ENCODE measurements at places on chromosomes 16 and 17. TPM values are rescaled to one million over a fixed set of nuclear protein-coding genes. Genes with fewer than 3 reads are reported as not detected.

GRCh38 chr17:48618256-48618896, 3.3 kb upstream of the HOXB8 start:
- peak overlapping the region; percentile 48 for H3K27ac ChIP-seq
- peaks cover 30% of the 10 kb centered on the region for H3K4me1 ChIP-seq
- H3K4me3 ChIP-seq = peak overlapping the region; percentile 4
- DNase-seq = peak; percentile 95
- peaks cover 90% of the 10 kb centered on the region for H3K27me3 ChIP-seq

- H3K36me3 ChIP-seq = no peaks in the 10 kb centered on the region
- peaks cover 7% of the 10 kb centered on the region for H3K27me3 ChIP-seq
- H3K27ac ChIP-seq = no peak overlapping the region
- peaks cover 4% of the 10 kb centered on the region for H3K4me1 ChIP-seq
Measured at GRCh38 chr17:68061512-68062313, 26.2 kb downstream of the KPNA2 start.

- no peak overlapping the region for H3K4me3 ChIP-seq
- DNase-seq = no peak
- H3K27ac ChIP-seq = no peak overlapping the region
- H3K36me3 ChIP-seq = no peaks in the 10 kb centered on the region
- H3K27me3 ChIP-seq = peaks cover 2% of the 10 kb centered on the region
Measured at GRCh38 chr17:7818026-7818425, 16.0 kb upstream of the KDM6B start.

GRCh38 chr17:50833510-50834428, 1.6 kb upstream of the WFIKKN2 start:
- no peaks in the 10 kb centered on the region for H3K36me3 ChIP-seq
- no peak overlapping the region for H3K27ac ChIP-seq
- H3K4me1 ChIP-seq = peaks cover 3% of the 10 kb centered on the region
- DNase-seq = no peak
- no peak overlapping the region for H3K4me3 ChIP-seq

DNA sequence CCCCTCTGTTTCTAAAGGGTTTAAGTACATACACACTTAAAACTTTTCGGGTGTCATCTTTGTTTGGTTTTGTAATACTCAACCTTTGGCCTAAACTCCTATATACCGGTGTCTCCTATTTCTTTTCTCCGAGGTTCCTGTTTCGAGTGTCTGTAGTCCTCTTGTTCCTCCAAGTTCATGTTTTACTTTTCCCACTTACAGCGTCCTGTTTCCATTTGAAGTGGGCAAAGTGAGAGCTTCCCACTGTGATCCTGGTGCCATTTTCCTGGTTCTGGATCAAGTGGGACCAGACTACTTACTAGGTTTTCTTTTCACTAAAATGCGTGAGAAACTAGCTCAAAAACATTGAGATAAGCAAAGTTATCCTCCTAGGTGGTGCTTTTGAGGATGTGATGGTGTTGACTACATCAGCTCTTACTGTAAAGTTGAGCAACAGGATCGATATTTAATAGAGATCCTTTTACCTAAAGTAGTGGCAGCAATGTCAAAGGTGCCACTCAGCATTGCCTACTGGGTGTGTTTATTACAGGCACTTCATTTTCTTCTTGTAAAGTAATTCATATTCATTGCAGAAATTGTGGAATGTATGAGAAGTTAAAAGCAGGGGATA, 1.3 kb downstream of the PSMD3 start:
- H3K4me3 ChIP-seq = peak overlapping the region; percentile 91
- DNase-seq = no peak
- peaks cover 6% of the 10 kb centered on the region for H3K27me3 ChIP-seq
- H3K36me3 ChIP-seq = peaks cover 36% of the 10 kb centered on the region

- DNase-seq = no peak
- H3K27ac ChIP-seq = no peak overlapping the region
- no peak overlapping the region for H3K4me3 ChIP-seq
- H3K36me3 ChIP-seq = no peaks in the 10 kb centered on the region
Measured at GRCh38 chr17:70716551-70716950, 547.2 kb downstream of the KCNJ2 start.

GRCh38 chr16:15509051-15509592, 74.7 kb downstream of the BMERB1 start:
- H3K27me3 ChIP-seq = no peaks in the 10 kb centered on the region
- H3K4me3 ChIP-seq = no peak overlapping the region
- DNase-seq = peak; percentile 67

- H3K36me3 ChIP-seq = no peaks in the 10 kb centered on the region
- H3K27ac ChIP-seq = no peak overlapping the region
- peaks cover 2% of the 10 kb centered on the region for H3K4me1 ChIP-seq
Measured at GRCh38 chr16:19175492-19176262, 7.6 kb downstream of the SYT17 start.

GRCh38 chr16:50268352-50268751, 2.0 kb downstream of the ADCY7 start:
- H3K27me3 ChIP-seq = no peaks in the 10 kb centered on the region
- H3K36me3 ChIP-seq = peaks cover 17% of the 10 kb centered on the region
- peaks cover 74% of the 10 kb centered on the region for H3K4me1 ChIP-seq
- DNase-seq = no peak
- peak overlapping the region; percentile 96 for H3K4me3 ChIP-seq

DNA sequence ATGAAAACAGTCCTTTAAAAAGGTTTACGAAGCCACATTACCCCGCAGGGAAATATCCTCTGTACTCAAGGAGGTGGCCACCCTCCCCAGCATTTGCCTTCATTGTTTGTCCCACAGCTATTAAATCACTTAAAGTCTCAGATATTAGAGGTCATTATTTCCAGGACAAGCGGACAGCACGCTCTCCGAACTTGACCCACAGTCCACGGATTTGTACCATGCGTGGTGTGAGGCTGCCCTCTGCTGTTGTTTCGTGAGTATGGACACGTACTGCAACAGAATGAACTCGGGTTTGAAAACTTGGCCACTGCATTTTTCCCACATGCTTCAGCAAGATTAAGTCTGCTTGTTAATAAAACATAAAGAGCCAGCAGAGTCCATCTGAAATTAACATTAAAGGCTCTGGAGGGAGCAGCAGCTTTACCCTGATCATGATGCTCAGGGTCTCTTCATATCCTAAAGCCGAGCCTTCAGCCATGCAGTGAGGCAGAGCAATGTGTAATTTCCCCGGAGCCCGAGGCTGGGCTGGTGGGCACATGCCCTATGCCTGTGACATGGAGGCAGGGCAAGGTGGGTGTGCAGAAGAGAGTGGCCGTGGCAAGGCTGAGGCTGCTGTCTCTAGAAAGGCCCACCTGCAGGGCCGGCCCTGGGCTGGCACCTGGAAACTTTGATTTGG, 19.7 kb downstream of the MEAK7 start:
- H3K27me3 ChIP-seq = no peaks in the 10 kb centered on the region
- peaks cover 2% of the 10 kb centered on the region for H3K4me1 ChIP-seq
- H3K36me3 ChIP-seq = peaks cover 30% of the 10 kb centered on the region
- peak; percentile 68 for DNase-seq
- H3K27ac ChIP-seq = no peak overlapping the region

KRT23 gene
- not detected for total RNA-seq

TBKBP1 gene
- 9.3 TPM for total RNA-seq

HAGH gene
- total RNA-seq = 57.7 TPM

SLX4 gene
- 10.9 TPM for total RNA-seq

Data from activated CD4-positive, alpha-beta T cell treated with anti-CD3 and anti-CD28 coated beads, Interleukin-2, amount 10 ng/mL, durations not matched to agents 24 days and 14 days (primary cell).